ENCODE measurements at places on chromosomes 2 and 18.

- peak; percentile 16 for DNase-seq
These were observed 121.1 kb upstream of the FN1 start for GRCh38 chr2:215556979-215557378.

DNA sequence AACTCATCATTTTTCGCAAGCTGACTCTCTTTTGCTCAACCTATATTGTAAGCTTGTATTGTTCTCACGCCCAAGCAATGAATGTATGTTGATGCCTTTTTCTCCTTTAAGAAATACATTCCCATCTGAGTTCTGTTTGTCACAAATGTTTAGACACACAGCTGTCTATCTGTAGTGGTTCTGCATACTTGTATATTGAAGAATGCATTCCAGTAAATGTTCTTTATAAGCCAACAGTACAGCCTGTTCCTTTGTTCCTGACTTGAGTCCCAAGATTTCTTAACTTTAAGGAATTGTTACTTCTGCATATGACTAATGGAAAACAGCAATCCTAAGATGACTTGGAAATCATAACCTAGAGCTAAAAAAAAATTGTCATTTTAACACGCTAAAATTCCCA lies 849.1 kb upstream of the POU3F3 start:
- no peak for DNase-seq

DNA sequence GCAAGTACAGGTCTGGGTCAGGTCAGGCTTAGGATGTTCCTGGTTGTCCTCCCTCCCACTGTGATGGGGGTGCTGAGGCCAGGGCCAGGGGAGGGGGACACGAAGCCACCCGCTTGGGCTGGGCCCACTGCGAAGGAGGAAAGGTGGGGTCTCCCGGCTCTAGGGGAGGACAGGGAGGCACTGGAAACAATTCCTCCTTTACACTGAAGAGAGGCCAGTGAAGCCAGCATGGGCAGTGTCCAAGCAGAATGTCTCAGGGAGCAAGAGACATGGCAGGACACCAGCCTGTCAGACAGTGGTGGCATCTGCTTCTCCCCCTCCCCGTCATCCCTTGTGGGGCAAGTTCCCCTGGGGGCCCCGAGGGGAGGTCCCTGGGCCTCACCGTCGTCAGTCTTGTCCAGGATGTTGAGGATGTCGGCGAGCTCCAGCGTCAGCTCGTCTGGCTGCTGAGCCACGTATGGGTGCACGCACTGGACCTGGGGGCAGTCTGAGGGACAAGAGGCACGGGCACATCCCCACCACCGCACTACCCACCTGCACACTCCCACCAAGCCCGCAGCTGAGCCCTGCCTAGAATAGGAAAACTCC lies 10.8 kb downstream of the SNORC start:
- no peak for DNase-seq

DNA sequence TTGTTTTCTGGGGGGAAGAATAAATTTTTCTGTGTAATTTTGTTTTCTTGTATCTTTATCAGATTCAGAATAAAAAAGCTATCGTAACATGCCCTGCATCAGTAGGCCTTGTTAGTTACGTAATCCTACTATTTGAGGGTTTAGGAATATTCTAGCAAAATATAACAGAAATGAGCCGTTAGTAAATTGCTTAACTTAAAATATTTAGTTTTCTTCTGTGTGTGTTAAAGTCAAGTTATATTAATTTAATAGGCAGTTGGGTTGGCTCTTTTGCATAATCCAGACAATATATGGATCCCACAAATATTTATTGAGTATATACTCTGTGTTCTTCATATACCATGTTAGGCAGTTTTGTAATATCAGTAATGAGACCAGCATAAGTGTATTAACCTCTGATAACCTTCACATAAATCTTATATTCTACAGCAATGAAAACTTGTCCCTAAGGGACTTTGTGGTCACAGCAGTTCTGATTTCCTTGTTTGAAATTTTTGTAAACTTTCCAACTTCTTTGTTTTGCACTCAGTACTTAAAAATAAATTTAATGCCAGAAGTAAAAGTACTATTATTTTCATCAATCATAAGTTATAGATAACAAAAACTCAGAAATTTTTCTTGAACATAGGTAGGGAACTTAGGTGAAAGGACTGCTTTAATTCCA lies 151.9 kb downstream of the FMNL2 start:
- no peak for DNase-seq

- no peak for DNase-seq
These were observed 843.6 kb downstream of the SUCLG1 start for GRCh38 chr2:83615511-83615910.

GRCh38 chr2:148594216-148594615 lies 50.3 kb upstream of the EPC2 start:
- no peak for DNase-seq

GRCh38 chr18:56910967-56911366 lies 235.9 kb upstream of the BOD1L2 start:
- DNase-seq = no peak

DNA sequence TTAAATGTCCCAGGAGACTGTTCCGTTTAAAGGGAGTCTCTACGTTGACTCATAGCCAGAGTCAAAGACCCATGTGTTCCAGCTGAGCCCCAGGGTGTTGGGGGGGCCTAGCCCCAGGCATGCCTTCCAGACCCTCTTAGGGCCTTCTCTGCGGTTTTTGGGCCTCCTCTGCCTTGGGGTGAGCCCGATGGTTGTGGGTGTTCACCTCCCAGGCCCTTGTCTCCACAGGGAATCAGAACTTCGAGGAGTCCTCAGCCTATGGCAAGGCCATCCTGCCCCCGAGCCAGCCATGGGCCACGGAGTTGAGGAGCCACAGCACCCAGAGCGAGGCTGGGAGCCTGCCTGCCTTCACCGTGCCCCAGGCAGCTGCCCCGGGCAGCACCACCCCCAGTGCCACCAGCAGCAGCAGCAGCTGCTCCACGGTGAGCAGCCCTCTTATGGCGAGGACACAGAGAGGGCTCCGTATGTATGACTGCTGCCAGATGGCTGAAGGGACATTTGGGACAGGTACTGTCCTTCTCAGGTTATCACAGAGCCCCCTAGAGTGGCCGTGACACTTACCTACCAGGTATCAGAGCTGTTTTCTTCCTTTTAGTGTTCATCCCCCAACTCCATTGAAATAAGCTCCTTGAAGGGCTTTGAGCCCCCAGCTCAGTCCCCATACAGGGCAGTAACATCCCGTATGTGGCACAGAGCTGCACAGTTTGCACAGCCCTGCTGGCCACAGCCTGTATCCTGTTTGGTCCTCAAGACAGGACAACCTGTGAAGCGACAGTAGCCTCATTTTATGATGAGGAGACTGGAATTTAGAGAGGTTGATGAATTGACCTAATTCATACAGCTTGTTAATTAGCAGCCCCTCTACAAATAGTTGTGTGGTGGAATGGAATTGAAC lies 80.7 kb downstream of the EPAS1 start:
- no peak for DNase-seq

DNA sequence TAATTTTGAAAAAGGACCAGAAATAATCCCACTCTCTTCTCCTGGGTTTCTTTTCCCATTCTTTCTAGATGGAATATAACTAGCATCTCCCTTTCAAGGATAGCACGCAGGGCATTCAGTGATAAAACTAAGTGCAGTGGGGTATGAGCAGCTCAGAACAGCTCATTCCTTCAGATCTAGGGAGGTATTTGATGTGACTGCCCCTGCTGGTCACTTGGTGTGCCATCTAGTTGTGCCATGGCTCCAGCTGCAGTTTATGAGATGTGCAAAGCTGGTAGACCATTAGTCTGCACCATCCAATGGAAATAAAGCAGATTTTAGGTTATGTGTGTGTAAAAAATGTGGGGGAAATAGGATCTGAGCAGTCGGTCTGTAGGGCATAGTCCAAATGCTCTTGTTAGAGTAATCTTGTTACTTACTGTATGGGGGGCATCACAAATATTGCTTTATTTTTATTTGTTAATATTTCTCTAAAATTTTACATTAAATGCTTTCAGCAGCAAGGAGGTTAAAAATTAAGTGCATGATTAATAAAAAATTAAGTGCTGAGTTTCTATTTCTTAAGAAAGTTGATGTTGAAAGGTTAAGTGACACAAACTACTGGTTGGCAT lies 38.9 kb downstream of the CTAGE1 start:
- DNase-seq = peak; percentile 50

- DNase-seq = peak; percentile 69
These were observed 42.1 kb downstream of the TET3 start for GRCh38 chr2:74026687-74027241.

DNA sequence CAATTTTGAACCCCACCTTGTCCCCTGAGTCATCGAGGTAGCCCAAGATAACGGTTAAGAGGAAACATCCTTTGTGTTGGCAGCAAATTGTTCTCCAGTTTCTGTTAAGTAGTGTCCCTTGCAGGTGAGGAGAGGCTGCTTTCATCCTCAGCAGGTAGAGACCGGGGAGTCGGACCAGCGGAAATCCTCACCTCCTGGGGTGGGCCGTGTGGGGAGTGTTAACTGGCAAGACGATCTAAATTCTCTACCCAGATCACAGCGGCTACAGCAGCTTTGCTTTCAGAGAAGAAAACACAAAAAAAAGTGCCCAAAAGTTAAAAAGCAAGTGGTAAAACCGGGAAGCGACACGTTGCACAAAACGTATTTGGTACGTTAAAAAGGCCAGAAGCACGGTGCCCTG lies 63.2 kb downstream of the ADI1 start:
- DNase-seq = no peak

DNA sequence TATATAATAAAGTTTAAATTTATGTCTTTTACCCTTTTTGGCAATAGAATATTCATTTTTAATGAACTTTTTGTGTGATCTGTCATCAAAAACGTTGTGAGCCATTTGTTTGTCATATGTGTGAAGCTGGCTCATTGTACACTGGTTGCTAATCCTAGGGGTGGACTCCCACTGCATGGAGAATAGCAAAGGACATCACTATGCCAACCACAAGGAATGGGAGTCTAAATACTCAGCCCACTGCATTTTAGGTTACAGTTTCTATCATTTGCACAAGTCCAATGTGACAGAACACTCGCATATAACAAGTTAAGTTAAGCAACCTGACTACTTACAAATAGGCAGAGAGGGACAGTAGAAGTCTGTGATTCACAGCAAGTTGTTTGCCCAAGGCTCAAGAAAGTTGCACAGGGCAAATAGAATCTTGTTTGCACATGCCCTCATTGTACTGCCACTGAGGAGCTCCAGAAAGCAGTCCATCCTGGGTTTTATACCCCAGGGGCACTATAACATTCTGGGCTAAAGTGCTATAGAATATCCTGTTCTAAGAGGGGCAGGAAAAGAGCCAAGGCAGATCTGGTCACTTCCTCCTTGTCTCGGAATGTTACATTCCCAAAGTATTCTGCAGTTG lies 545.9 kb upstream of the GCFC2 start:
- DNase-seq = no peak

- no peak for DNase-seq
These were observed 12.6 kb downstream of the CYRIA start for GRCh38 chr2:16653083-16653375.

GRCh38 chr2:170013802-170014551 lies 164.0 kb upstream of the MYO3B start:
- peak; percentile 95 for DNase-seq

DNA sequence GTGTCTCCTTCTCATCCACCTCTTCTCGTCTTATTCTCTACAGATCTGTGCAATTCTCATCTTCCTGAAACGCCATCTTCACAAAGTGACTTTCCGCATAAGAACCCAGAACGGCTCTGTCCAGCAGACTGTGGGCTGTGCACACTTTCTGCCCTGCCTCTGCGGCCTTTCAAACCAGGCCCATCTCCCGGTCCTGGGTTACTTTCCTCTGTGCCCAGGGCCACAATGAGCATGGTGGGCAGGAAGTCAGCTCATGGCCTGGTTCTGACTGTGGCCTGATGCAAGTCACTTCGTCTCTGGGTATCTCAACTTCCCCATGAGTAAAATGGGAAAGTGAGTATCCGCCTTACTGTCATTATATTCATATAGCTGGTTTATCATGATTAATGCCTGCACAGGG lies 71.7 kb upstream of the TMEM200C start:
- DNase-seq = no peak

GRCh38 chr18:76376225-76376624 lies 118.8 kb downstream of the ZNF516 start:
- peak; percentile 25 for DNase-seq

DNA sequence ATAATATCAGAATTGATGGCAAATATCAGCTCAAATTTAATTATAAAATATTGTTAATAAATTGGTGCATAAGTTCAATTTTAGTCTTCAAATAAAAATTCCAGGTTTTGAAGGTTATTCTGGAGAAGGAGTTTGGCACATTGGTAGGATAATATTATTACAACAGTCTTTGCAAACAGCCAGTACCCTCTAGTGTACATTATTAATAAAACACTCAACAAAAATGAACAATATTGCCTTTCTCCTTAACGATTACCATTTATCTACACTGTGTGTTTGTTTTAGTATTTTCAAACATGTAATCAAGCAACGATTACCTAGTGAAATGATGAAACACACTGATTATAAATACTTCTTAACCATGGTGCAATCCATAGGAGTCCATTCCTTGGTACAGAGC lies 334.0 kb upstream of the FSIP2 start:
- DNase-seq = no peak

- no peak for DNase-seq
These were observed 152.8 kb upstream of the COPS8 start for GRCh38 chr2:236932831-236933361.

- no peak for DNase-seq
These were observed 28.3 kb downstream of the PIAS2 start for GRCh38 chr18:46888965-46889364.

DNA sequence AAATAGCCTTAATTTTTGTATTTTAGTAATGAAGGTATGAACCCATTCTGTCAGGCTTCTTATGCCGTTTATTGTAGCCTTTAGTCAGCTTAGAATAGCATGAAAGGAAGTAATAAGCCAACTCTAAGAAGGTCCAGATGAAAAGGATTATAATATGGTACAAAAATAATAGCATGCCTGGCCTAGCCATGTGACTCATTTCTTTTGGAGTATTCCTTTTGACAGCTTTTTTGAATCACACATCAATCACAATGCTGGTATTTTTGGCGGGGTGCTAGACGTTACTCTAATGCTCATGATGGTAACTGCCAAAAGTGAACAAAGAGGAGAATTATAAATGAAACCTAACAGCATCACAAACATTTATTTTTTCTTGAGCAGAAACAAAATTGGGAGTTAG lies 19.9 kb downstream of the FMNL2 start:
- no peak for DNase-seq

DNA sequence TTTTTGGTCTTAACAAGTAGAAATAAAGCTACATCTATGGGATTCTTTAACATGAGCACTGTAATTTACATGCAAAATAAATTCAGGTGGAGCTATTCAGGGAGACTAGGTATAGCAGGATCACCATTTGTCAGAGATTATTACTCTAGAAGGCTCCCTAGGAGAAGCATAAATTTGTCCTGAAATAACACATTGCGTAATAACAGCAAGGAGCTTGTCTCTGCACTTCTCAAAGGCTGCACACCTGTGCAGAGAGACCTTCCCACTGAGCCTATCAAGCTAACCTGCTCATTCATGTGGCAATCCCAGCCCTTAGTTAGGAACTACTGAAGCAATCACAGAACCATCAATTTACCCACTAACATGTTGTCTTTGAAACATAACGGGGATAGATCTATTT lies 437.4 kb upstream of the MC4R start:
- DNase-seq = no peak

- no peak for DNase-seq
These were observed 13.7 kb downstream of the PMS1 start for GRCh38 chr2:189797902-189798301.
